Activated CD4-positive, CD25-positive, alpha-beta regulatory T cell (primary cell): ENCODE measurements at places on chromosomes 7 and 10.
A peak's percentile ranks its signal among the peaks of the same experiment; 100 is the strongest.

DNA sequence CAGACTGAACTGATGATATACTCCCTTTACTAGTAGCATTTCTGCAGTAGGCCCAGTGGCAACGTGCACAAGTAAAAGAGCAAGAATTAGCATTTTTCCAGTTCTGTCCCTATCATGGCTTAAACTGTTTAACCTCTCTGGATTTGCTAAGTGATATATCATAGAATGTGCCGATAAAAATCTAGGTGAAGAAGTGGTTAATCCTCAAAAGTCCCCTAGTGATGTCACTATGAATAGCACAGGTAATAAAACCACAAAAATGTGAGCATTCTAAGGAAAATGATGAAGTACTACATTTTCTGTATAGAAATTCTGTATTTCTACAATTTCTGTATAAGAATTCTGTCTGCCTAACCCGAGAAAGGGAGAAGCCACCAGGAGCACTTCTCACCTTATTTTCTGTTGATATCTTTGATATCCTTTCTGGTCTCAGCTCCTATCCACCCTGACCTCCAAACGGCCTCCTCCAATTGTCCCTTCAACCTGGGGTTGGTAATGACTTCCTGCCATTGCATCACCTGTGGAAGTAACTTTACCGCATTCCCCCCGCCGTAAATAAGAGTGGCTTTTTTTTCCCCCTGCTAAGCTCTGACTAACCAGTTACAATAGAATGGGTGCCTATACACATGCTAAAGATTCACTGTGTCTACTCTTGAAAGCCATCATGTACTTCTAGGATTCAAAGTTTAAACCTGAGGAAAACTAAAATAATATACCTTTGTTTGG is 155.9 kb upstream of the ASAH2 start:
- DNase-seq, result no peak

DNA sequence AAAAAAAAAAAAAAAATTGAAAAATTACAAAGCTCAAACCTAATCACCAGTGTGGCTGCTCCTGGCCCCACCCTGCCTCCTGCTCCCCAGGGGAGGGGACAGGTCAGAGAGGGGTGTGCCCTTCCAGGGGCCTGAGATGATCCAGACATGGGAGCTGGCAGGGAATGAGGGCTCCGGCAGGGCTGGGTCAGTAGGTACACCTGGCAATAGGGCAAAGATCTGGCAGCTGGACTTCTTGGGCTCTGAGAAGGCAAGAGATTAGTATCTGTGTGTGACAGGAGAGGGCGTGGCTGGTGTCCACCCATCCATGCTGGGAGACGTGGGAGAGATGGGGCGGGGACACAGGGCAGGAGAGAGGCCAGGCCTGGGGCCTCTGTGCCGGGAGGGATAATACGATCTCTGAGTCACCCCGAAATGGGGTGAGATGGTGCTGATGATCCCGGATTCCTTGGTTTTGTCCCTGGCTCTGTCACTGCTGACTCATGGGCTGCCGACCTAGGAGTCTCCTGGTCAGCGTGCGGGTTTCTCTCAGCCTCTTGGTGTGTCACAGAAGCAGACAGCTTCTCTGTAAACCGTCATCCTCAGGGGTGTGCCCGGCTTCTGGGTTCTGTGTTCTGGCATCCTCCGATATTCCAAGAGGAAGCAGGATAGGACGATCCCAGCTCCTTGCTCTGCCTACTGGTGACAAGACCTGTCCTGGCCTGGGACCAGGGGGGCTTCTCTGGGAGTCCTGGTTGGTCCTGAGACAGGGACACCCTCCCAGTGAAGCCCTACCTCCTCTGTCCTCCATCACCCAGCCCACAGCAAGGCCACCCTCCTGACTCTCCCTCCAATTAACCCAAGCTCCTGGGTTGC is 8.2 kb upstream of the CLDN4 start:
- no peak for DNase-seq

DNA sequence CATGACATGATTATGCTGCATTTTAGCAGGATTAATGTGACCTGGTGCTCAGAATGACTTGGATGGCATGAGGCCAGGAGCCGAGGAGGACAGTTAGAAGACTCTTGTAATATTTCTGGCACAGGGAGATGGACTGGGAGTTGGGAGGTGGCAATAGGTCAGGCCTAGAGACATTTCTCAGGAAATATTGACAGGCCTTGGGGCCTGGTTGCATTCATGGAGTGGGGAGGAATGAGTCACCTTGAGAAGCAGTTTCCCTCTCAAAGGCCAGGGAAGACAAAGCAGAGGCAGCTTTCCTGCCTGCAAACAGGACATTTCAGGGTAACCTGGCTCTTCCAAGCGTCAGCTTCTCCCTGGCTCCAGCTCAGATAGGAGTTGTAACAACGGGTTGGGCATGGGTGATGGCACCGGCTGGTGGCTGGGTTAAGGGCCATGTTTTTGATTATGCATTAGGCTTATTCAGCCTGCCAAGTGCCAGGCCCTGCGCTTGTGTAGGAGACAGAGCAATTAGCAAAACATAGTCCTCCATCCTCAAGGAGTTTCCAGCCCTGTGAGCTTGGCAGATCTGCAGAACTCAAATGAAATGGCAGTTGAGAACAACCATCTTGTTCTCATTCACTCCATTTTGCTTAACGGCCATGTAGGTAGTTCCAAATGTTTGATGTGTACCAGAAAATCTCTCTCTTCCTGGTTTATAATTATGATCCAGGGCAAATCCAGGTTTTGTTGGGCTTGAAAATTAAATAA is 38.2 kb downstream of the HK1 start:
- no peak for DNase-seq

- DNase-seq, result no peak
These were observed 8.3 kb upstream of the ASIC3 start for GRCh38 chr7:151039850-151040548.

GRCh38 chr7:37535841-37536240 is 87.2 kb upstream of the ELMO1 start:
- DNase-seq, result no peak

DNA sequence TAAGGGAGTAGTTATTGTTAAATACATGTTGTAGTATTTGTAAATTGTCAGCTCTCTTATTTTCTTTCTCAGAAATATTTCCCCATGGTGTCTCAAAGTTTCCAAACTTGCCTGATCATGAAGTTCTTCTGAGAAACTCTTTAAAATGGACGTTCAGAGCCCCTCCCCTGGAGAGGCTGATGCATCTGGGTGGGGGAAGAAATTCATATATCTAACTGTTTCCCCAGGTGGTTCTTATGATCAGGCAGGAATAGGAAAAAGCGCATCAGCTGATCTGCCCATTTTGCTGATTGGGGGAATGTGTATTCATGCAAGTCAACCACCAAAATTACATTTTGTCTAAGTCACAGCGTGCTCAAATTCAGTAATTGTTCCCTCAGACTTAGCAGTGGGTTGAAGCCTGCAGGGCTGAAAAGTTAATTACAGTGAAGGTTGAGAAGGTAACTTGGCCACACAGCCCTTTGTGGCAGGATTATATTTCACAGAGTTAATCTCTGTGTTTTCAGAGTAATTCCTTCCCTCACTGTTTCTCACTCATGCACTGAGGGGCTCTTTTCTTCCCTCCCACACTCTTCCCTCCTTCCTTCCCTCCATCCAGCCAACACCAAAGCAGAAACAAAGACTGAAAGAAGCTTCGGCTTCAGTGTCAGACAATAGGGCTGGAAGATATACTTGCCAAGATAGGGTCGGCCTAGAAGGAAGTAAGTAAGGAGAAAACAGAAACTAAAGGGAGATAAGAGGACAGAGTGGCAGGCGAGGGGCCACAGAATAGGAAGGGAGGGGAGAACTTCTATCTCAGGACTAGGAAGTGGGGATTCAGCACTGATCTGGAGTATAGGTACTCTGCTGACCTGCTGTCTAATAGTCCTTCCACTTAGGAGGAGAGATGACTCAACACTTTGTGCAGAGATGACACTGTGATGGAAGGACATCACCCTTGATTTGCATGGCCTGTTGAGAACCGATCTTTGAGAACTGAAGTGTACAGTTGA is 50.5 kb upstream of the STARD3NL start:
- no peak for DNase-seq

DNA sequence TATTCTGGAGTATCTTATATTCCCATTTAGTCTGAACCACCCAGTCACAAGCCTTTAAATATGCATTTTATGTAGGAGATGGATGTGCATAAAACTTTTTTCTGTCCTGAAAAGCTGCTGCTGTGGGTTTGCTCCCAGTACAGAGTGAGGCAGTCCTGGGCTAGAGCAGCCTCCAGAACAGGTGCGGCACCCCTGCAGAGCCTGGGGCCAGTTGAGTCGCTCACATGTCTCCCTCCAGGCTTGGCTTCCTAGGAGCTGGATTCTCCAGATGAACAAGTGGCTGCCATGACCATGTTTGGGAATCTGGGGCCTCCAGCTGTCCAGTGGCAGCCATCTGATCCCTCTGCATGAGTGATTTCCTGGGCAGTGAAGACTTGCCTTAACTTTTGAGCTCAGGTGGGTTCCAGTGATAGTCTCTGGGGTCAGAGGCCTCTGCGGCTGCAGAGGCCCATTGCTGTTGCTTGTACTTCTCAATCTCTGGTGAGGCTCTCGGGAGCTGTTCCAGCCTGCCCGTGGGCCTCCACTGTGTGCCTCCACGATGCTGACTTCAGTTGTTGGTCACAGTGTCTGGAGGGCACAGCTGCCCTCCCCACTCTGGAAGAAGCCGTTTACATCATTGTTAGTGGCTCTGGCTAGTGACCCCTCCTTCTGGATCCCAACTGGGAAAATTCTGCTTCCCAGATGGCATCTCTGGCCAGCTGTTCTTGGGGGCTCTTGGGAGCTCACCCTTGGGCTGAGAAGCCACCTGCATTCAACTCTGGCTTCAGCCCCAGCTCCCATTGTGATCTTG is 120.4 kb downstream of the EMX2 start:
- DNase-seq, result no peak

- DNase-seq, result peak; percentile 77
These were observed at the start of gene SMIM30 for GRCh38 chr7:113118074-113118959. TSS of gene SMIM30 (minus strand) at chr7:113118554. CDS start at chr7:113117578, 976 bp downstream.
